ENCODE measurements at places on chromosomes 4 and X.

GRCh38 chr4:112910109-112910736 lies 139.2 kb upstream of the ANK2 start:
- peak; percentile 45 for DNase-seq

GRCh38 chr4:47120783-47121182 lies 89.4 kb downstream of the GABRB1 start:
- DNase-seq = no peak

GRCh38 chr4:19944806-19945205 lies 306.9 kb upstream of the SLIT2 start:
- no peak for DNase-seq

DNA sequence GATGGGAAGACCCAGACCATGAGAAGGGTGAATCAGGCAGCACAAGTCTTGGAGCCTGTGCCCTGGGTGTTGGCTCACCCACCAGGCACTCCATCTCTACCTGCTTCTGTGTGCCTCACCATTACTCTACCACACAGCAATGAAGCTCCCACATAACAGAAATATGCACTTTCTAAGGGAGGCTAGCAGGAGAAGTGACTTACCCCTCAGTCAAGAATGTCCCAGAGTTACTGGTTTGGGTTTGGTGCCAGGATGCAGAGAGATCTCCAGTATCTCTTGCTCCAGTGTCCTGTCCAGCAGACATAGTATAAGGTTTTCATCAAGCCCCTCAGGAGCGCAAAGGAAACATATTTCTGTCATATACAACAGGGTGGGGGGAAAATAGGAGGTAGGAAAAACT lies 11.3 kb upstream of the RAB40A start:
- DNase-seq = no peak

Data from iris pigment epithelial cell (primary cell).